ENCODE measurements at places on chromosomes 16 and 17.

DNA sequence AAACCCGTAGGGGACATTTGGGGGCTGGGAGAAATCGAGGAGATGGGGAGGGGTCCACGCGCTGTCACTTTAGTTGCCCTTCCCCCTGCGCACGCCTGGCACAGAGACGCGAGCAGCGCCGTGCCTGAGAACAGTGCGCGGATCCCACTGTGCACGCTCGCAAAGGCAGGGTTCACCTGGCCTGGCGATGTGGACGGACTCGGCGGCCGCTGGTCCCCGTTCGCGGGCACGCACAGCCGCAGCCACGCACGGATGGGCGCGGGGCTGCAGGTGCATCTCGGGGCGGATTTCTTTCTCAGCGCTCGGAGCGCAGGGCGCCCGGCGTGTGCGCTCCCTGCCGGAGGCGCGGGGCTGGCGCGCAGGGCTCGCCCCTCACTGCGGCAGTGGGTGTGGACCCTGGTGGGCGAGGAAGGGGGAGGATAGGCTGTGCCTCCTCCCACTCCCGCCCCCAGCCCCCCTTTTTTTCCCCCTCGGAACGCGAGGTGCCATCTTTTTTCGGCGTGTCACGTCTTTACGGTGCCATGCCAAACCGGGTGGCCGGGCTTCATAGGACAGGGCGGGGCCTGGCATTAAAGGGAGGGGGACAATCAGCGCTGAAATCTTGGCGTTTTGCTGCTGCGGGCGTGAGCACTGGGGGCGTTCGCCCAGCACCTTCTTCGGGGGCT, 1.1 kb downstream of the MAPT start:
- no peak for DNase-seq

DNA sequence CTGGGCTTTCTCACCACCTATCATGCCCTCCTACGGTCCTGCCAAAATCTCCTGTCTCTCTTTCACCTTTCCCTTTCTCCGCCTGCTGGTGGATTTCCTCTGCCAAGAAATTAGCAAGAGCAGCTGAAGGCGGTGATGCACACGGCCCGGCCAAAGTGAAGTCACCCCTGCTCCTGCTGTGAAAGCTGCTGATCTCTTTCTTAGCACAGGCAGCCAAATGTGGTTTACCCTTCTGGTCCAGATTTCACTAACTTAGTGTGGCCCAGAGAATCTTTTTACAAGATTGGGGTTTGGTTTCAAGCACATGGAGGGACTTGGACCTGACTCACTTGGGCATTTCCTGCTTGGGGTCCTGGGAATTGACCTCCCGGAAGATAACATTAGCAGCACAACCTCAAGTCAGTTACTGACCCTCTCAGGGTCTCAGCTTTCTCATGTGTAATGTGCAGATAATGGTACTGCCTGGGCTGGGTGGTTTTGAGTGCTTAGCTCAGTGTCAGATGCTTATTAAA, 155.7 kb downstream of the SOCS1 start:
- DNase-seq = peak; percentile 93

DNA sequence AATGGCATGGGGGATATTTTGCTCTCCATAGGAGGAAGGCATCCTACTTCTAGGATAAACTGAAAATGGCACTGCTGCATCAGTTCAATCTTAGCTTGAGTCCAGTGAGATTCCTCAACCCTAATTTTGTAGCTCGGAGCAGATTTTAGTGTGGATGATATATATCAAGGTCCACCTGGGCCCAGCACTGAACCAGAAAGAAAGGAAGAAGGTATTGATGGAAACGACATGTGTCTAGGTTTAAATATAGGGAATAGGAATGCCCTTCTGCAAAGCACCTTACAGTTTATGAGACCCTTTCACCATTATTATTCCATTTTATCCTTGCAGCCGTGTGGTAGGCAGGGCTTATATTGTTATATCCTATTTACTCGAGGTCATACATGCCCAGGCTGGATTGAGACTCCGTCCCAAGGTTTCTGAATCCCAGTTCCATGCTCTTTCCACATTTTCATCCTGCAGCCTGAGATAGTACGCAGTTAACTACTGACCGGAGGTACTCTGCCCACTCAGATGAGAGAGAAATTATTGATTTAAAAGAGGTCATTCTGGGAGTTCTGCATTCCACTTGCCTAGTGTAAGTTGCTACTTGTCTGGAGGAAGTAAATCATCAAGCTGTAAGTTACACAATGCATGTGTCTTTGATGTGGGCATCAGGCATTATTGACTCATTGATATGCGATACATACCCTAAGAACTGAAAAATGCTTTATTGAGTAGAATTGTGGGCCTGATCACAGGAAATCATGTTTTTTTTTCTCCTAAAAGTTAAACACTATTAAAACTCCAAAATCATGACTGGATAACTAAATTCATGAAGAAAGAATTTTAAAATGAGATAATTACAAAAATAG, 10.1 kb downstream of the KRT39 start:
- DNase-seq = peak; percentile 42

DNA sequence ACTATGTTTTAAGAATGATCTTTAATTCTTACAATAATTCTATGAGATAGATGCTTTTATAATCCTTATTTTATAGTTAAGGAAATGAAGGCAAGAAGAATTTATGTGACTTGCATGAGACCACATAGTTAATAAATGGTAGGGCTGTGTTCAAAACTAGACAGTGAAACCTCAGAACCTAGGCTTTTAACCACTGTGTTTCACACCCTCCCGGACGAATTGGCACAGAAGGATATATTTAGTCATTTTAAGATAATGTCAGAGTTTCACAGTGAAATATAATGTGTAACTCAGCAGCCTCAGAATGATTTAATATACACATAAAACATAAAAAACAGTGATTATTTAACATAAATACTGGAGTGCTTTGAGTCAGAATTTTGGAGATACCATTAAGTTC, 57.0 kb downstream of the NSRP1 start:
- no peak for DNase-seq

- no peak for DNase-seq
These were observed 7.7 kb downstream of the PRR15L start for GRCh38 chr17:47949946-47950345.

GRCh38 chr16:89051521-89052166, 42.0 kb upstream of the ACSF3 start:
- no peak for DNase-seq

- DNase-seq = no peak
These were observed 81.7 kb upstream of the SDK2 start for GRCh38 chr17:73725794-73726515.

- DNase-seq = no peak
These were observed 806 bp downstream of the TBX21 start for GRCh38 chr17:47733674-47734410.

- no peak for DNase-seq
These were observed 145.7 kb upstream of the CACNG5 start for GRCh38 chr17:66689221-66689620.

DNA sequence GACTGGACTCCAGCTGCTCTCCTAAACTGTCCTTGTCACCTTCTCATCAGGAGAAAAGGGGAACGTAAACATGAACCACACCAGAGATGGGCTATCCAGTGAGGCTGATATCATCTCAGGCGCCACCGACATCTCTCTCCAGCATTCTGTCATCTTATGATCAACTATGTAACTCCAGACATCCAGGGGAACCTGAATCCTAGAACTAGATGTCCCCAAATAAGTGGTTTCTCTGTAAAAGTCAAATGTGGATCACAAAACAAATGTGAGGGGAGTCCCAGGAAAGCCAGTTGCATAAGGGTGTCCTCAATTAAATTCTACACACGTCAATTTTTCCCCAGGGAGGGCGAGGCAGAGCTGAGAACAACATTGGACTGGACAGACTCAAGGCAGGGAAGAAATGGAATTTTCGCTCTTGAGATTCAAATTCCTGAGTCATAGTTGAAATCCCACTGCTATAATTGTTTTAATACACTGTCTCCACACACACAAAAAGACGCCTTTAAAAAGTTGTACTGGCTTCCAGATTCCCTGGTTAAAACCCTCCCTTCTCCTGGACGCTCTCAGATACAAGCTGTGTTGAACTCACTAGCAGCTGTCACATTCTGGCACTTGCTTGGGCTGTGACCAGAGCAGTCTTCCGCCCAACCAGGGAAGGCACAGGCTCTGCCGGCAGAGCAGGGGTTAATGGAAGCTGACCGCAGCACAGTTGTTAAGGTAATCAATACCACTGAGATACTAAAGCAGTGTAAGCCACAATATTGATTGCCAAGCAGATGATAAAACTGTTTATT, 62.6 kb downstream of the ZFHX3 start:
- DNase-seq = peak; percentile 87

DNA sequence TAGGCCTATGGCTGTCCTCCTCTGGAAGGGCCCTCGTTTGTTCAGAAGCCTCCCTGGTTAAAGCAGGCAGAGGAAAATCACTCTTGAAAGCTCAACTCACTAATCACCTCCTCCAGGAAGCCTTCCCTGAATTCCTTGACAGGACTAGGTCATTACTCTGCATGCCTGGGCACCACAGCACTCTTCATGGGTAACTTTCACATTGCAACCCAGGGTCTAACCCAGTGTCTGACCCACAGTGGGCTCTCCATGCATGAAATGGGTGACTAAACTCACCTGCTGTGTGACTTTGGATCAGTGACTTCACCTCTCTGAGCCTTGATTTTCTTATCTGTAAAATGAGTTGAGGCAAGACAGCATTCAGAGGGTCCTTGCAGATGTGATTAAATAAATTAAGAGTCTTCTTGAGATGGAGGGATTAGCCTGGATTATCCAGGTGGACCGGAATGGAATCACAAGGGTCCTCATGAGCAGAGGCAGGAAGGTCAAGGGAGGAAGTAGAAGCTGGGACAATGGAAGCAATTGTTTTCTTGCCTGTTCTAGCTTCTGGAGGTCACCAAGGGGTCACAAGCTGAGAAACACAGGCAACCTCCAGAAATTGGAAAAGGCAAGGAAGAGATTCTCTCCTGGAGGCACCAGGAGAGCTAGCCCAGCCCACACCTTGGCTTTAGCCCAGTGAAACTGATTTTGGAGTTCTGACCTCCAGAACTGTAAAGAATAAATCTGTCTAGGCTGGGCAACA, 3.8 kb upstream of the RAI1 start:
- no peak for DNase-seq

- no peak for DNase-seq
These were observed at the start of gene SCNN1B for GRCh38 chr16:23302045-23302956. Gene SCNN1B (plus strand): TSS chr16:23302302. CDS start chr16:23348600, 46,298 bp downstream.

GRCh38 chr17:76529224-76530094, 8.1 kb downstream of the CYGB start:
- DNase-seq = peak; percentile 94

DNA sequence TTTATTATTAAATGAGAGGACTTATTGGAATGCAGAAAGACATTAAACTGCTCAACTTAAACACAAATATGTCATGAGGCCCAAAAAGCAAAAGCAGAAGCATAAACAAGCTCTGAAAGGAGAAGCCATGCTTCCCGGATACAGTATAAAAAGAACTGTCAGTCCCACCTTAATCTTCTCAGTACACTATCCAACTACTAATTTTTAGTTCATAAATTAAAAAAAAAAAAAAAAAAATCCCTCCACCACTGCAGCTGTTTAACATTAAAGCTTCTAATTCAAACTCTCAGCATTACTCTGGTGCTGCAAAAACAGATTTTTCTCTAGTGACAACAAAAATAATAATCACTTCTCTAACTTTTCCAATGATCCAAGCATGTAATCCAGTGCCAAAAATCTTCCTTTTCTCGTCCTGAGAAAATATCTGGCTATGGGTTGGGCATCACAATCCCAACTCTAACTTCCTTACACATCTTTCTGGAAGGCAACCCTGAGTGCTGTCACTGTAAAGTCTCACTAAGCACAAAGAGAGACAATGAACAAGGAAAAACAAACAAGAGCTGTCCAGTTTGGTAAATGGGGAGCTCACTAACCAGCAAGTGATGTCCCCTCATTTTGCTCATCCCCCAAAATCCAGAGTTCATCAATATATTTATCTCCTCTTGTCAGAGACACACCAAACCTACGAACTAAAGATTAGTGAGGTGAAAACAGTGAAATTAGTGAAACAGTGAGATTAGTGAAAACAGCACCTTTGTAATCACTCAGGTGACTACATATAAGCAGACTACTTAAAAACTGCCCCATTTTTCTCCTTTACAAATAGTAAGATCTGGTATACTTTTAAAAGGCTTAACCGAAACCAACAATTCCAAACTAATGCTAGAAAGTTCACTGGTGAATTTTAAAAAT, 5.5 kb downstream of the USP32 start:
- no peak for DNase-seq

DNA sequence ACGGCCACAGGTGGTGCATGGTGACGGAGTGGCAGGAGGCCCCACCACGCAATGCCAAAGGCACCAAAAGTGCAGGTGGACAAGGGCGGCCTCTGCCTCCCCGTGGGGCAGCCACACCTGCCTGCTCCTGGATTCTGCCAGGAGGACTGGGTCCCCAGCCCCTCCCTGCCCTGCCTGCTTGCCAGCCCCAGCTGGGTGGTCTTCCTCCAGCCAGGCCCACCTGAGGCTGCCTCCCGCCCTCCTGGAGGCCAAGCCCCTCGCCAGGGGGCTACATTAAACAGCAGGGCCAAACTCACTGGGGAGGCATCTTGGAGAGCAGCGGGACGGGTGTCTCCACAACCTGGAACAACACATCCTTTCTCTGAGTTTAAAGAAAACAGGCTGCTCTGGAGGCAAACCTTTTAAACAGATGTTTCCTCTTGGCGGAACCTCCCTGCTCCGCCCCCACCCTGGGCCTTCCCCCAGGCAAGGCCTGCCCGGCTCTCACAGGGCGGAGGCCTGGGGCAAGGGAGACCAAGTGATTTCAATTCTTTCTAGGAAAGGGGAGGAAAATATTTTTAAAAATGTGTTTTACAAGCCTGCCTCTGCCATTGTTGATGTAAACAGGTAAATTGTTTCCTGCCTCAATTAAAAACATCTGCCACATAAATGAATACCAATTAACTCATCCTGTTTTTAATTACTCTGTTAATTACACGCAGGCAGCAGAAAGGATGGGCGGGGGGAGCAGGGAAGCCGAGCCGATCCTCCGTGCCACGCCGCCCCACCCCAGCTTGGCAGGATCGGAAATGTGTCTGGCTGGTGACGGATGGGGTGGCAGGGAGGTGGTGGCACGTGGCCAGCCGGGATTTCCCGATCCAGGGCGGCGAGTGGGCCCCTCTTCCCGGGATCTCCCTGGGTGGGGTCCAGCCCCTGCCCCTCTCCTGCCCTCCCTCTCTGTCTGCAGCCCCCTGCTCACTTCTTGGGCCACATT, 54.4 kb upstream of the PABPN1L start:
- DNase-seq = peak; percentile 71
